ENCODE measurements at places on chromosomes 13 and 19. TPM values are rescaled to one million over a fixed set of nuclear protein-coding genes. Genes with fewer than 3 reads are reported as not detected.

DNA sequence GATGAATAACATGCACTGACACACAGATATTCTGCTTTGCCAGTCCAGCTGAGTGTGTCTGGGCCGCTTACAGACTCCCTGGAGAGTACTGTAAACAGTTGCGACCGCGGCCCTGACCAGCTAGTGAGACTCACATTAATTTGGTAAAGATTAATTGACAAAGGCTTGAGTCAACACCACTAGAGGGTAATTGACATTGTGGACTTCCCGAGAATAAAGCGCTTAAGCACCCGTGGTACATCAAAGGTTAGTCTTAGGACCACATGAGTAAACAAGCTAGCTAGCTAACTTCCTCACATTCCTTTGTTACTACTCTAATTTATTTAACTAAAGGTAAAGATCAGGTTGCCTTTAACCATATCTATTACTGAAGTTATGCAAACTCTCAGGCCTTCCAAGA lies 624.4 kb upstream of the ARGLU1 start:
- no peak for DNase-seq

SMIM44 gene
- total RNA-seq = not detected

DNA sequence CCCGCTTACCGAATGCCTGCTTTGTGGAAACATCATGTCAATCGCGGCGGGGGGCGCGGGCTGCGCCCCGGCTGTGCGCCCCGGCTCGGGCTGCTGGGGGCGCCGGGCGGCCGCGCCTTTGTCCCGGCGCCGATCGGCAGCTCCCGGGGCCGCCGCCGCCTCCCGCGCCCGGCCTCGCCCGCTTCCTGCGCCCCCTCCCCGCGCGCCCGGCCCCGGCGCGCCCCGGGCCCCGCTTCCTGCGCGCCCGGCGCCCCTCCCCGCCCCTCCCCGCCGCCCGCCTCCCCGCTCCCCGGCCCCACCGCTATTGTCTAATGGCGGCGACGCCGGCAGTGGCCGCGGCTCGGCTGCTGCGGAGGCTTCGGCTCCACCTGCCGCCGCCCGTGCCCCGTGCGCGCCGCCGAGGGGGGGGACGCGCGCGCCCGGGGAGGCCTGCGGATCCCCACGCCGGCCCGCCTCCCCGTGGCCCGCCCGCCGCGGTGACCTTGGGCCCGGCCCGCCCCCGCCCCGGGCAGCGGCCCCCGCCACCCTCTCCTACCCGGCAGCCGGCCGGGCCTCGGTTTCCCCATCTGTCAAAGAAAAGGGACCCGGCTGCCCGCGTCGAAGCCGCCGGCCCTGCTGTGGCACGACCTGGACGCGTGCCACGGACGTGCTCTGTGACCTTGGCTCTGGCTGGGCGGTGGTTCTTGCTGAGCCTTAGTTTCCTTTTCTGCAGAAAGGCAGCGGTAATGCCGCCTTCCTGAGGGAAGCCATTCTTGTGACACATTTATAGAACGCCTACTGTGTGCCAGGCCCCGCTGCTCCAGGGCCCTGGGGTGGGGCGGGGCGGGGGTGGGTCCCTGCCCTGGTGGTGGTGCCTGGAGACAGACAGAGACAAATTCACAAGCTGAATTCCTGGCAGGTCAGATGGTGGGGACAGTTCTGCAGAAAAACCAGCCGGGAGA lies at the start of gene TLE5:
Gene TLE5 (minus strand): TSS at position 331 of the 941 bp plus-strand sequence. CDS start 295 bp downstream, at position 36.
- peak; percentile 69 for DNase-seq

PAF1 gene
- total RNA-seq = 50.2 TPM

- peak; percentile 50 for DNase-seq
Measured at GRCh38 chr19:18167975-18168645, 5.5 kb upstream of the IFI30 start.

Data from ovary (tissue), 10 donors.